ENCODE measurements at places on chromosomes 5 and 9.
A peak's percentile ranks its signal among the peaks of the same experiment; 100 is the strongest.

DNA sequence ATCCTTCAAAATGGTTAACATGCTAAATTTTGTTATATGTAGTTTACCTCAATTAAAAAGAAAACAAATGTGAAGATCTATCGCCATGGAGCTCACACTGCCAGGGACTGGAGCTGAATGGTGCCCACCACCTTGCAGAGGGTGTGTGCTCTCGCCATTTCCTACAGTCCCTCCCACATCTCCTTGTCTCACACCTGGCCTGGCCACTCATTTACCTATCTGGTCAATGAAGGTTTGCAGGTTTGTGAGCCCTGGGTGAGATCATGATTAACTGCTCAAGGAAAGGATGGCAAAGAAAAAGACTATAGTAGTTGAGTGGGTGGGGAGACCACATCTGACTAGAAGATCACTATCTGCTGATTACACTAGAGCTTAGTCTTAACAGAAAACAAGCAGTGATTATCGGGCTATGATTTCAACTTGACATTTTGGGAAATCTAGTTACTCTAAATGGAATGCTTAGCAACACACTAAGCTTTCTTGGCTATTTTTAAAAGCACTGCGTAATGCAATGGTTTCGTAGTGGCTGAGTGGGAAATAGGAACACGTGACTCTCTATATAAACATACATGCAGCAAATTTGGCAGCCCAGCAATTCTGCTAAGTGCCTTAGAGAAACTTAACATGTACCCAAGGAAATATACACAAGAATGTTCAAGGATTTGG, 27.3 kb downstream of the PUM3 start:
- DNase-seq: no peak

- DNase-seq: no peak
Observed at GRCh38 chr9:116466271-116467235, 220.6 kb upstream of the TRIM32 start.

GRCh38 chr5:176639208-176639607, 8.1 kb upstream of the TSPAN17 start:
- no peak for DNase-seq

GRCh38 chr9:129612123-129612522, 8.8 kb downstream of the C9orf50 start:
- DNase-seq: peak; percentile 22

GRCh38 chr5:137760719-137761516, 6.8 kb upstream of the HNRNPA0 start:
- DNase-seq: no peak
